Myocyte (in vitro differentiated cells): ENCODE measurements at places on chromosomes 5 and 9. TPM values are rescaled to one million over a fixed set of nuclear protein-coding genes. Genes with fewer than 3 reads are reported as not detected.

The SPATA9 gene
- 1.4 and 1.7 TPM in 2 replicates for total RNA-seq

DNA sequence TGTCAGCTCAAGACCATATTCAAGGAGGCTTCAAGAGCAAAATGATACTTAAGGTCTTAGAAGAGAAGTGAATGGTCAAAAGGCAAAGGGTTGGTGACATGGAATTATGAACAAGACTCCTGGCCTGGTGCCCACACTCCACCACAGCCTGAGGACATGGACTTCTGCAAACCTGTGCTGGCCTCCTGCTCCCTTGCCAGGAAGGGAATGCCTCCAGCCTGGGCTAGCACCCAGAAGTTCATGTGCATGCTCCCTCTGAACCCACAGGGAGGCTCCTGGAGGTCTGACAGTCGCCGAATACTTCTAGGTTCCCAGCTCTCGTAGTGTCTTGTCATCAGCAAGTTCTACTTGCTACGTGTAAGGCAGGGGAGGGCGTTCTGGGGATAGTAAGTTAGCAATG lies 156.7 kb downstream of the FSTL4 start:
- no peak for DNase-seq

DNA sequence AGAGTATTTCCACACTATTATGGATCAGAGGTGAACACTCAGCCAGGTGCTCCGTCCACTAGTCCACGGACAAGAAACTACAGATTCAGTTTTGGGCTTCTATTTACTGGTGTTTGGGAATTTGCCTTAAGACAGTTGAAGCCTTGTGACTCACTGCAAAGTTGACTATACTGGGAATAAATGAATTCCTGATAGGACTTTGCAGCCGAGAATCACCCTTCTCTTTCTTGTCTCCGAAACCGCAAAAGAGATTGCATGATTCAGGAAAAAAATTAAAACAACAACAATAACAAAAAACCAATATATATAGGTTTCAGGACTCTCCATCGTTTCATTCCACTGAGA lies 716 bp downstream of the TMEM171 start:
- DNase-seq: no peak

GRCh38 chr9:127792417-127793031 lies 6.7 kb downstream of the CDK9 start:
- no peak for DNase-seq

- DNase-seq: peak; percentile 43
Observed at GRCh38 chr5:127068493-127069214, 4.6 kb downstream of the C5orf63 start.

- peak; percentile 68 for DNase-seq
Observed at GRCh38 chr5:135271533-135272310, 127.3 kb downstream of the MACROH2A1 start.
